WTC11 (cell line): ENCODE measurements at places on chromosomes 1 and 21. TPM values are rescaled to one million over a fixed set of nuclear protein-coding genes. Genes with fewer than 3 reads are reported as not detected.

DNA sequence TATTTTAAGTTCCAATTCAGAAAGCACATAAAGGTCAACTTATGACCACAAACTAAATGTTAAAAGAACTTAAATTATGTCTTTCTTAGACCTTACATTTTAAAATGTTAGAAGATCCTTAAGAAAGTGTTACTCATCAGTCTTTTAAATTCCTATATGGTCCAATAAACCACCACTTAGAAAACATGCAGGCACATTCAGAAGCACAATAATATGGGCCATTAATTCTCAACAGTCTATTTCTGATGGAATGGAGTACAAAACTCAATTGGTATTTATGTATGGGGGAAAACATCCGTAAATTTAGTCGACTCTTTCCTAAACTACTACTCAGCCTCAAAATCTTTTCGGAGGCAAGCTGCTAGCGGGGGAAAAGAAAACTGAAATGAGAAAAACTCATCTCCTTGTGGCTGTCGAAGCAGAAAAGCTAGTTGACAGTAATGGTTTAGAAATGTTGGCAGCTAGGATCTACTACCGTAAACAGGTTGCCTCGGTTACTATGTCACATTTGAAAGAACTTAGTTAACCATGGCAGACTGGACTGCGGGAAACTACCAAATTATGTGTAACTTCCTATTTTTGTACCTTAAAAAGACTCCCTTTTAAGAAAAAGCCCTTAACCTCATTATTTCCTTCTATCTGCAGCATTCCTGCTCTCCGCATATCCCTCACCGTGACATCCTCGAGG is 1.0 kb downstream of the TRMT1L start:
- H3K4me3 ChIP-seq: peak overlapping the region; percentile 98
- peaks cover 3% of the 10 kb centered on the region; the same call in 1 of the 2 replicates for H3K27me3 ChIP-seq
- H3K36me3 ChIP-seq: no peaks in the 10 kb centered on the region
- DNase-seq: no peak

DNA sequence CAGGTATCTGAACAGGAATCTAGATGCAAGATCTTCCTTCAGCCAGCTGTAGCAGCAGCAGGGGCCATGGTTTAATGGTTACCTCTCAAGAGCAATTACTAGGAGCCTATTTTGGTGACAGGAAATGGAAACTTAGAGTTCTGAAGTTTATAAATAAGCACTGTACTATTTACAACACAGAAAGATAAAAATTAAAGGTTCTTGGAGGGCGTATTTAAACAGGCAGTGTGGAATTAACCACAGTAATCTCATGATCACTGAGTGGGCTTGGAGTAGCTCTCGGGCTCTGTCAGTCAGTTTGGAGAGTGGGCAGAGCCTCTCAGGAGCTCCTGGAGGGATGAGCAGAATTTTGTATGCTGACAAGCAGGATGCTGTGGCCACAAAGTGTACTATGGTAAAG is 10.2 kb upstream of the FCRL5 start:
- no peaks in the 10 kb centered on the region for H3K36me3 ChIP-seq
- no peak for DNase-seq
- H3K27me3 ChIP-seq: no peaks in the 10 kb centered on the region; the same call in 1 of the 2 replicates
- H3K27ac ChIP-seq: peak overlapping the region; percentile 6
- H3K4me1 ChIP-seq: peaks cover 59% of the 10 kb centered on the region
- H3K4me3 ChIP-seq: no peak overlapping the region

DNA sequence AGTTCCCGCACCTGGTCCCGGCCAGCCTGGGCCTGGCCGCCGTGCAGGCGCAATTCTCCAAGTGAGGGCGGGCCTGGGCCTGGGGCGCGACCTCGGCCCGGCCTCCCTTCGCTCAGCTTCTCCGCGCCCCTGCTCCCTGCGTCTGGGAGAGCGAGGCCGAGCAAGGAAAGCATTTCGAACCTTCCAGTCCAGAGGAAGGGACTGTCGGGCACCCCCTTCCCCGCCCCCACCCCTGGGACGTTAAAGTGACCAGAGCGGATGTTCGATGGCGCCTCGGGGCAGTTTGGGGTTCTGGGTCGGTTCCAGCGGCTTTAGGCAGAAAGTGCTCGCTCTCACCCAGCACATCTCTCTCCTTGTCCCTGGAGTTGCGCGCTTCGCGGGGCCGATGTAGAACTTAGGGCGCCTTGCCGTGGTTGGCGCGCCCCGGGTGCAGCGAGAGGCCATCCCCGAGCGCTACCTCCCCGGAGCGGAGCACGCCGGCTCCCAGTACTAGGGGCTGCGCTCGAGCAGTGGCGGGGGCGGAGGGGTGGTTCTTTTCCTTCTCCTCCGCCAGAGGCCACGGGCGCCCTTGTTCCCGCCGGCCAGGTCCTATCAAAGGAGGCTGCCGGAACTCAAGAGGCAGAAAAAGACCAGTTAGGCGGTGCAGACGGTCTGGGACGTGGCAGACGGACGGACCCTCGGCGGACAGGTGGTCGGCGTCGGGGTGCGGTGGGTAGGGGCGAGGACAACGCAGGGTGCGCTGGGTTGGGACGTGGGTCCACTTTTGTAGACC is 1.2 kb downstream of the OLIG1 start:
- H3K27me3 ChIP-seq: peaks cover 90% of the 10 kb centered on the region
- peak; percentile 57 for DNase-seq
- H3K4me1 ChIP-seq: peaks cover 48% of the 10 kb centered on the region
- H3K36me3 ChIP-seq: no peaks in the 10 kb centered on the region
- peak overlapping the region; percentile 70 for H3K4me3 ChIP-seq
- H3K27ac ChIP-seq: no peak overlapping the region

Gene VAMP3
- 34.7 to 50.2 TPM (median 40.2 TPM) in 3 replicates for total RNA-seq

DNA sequence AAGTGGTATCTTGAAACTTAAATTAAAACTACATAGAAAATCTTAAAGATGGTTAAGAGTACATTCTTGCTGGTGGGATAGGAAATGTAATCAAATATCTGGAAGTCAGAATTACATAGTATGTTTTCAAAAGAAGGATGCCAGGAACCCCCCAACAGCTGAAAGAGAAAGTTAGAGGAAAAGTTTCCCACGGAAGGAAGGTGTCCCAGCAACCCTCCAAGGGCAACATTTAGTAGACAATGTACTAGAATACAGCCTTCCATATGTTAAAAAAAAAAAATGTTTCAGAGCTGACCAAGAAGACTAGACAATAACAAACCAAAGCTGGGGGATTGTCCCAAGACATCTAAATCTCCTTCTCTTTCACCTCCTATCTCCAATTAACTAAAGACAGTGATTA is 2.2 kb downstream of the DEDD start:
- peaks cover 20% of the 10 kb centered on the region for H3K4me1 ChIP-seq
- H3K27ac ChIP-seq: peak overlapping the region; percentile 5; the same call in 1 of the 2 replicates
- H3K27me3 ChIP-seq: no peaks in the 10 kb centered on the region
- no peak overlapping the region for H3K4me3 ChIP-seq

DNA sequence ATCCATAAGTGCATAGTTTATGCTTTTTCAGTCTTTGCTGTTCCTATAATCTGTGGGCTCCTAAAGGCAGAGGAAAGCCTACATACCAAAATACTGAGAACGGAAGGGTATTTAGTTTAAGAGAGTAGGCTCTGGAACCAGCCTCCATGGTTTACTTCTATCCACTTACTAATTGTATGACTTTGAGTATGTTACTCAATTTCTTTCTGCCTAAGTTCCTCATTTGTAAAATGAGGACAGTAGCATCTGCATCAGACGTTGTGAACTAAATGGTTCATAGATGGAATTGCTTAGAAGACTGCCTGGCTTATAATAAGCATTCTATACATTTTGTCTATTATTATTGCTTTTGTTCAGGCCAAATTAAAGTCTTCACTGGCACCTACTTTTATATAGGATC is 111.0 kb downstream of the NTNG1 start:
- H3K4me3 ChIP-seq: no peak overlapping the region
- 0 out of 2 replicates have a peak overlapping the region, but pooled peaks have one; percentile 42 for H3K27ac ChIP-seq
- no peaks in the 10 kb centered on the region for H3K27me3 ChIP-seq
- H3K4me1 ChIP-seq: peaks cover 64% of the 10 kb centered on the region
- no peak for DNase-seq
